Neural crest cell (in vitro differentiated cells): ENCODE measurements at places on chromosomes 5 and 9.

DNA sequence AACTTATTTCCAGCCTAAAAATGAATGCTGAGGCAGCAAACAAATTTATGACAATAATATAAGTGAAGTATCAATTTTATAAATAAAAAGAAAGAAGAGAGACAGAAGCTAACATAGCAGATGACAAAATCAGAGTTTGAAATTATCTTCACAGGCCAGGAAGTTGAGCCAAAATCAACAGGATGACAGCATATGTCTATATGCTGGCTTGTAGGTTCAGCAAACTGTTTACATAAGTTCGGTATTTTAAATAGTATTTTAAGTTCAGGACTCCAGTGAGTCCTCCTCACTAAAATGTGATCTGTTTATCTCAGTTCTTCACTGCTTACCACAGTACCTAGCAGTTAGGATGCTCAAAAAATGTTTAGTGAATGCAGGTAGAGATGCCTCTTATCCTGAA is 359.6 kb upstream of the SMC2 start:
- no peak for DNase-seq
- H3K27ac ChIP-seq: no peak overlapping the region
- H3K36me3 ChIP-seq: no peaks in the 10 kb centered on the region
- H3K4me3 ChIP-seq: no peak overlapping the region

DNA sequence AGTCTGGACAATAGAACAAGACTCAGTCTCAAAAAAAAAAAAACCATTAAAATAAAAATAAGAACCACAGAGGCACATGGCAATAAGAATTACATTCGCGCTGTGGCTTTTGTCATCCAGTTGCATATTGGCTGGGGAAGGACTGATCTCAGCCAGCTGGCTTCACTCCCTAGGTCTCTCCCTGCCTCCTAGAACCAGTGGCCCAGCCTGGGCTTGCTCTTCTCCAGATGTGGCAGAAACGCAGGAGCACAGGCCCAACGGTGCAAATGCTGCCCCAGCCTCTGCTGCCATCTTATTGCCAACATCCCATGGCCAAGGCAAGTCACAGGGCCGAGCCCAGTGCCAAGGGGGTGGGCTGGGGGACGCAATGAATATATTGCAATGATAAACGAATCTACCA is 37.0 kb downstream of the NKX2-5 start:
- H3K27ac ChIP-seq: no peak overlapping the region
- H3K4me1 ChIP-seq: peaks cover 4% of the 10 kb centered on the region
- no peak for DNase-seq
- peaks cover 10% of the 10 kb centered on the region for H3K27me3 ChIP-seq
- H3K36me3 ChIP-seq: peaks cover 3% of the 10 kb centered on the region
- no peak overlapping the region for H3K4me3 ChIP-seq

- no peak for DNase-seq
- peaks cover 3% of the 10 kb centered on the region for H3K36me3 ChIP-seq
- no peak overlapping the region for H3K4me3 ChIP-seq
- no peak overlapping the region for H3K27ac ChIP-seq
- H3K4me1 ChIP-seq: peaks cover 16% of the 10 kb centered on the region
Measured at GRCh38 chr5:61141801-61142200, 20.5 kb downstream of the SMIM15 start.

- H3K27ac ChIP-seq: peak overlapping the region; percentile 13
- peaks cover 2% of the 10 kb centered on the region for H3K27me3 ChIP-seq
- H3K4me1 ChIP-seq: peaks cover 88% of the 10 kb centered on the region
- H3K4me3 ChIP-seq: peak overlapping the region; percentile 99
- H3K36me3 ChIP-seq: peaks cover under 1% of the 10 kb centered on the region
- no peak for DNase-seq
Measured at GRCh38 chr5:142322747-142323479, 1.9 kb downstream of the SPRY4 start.

DNA sequence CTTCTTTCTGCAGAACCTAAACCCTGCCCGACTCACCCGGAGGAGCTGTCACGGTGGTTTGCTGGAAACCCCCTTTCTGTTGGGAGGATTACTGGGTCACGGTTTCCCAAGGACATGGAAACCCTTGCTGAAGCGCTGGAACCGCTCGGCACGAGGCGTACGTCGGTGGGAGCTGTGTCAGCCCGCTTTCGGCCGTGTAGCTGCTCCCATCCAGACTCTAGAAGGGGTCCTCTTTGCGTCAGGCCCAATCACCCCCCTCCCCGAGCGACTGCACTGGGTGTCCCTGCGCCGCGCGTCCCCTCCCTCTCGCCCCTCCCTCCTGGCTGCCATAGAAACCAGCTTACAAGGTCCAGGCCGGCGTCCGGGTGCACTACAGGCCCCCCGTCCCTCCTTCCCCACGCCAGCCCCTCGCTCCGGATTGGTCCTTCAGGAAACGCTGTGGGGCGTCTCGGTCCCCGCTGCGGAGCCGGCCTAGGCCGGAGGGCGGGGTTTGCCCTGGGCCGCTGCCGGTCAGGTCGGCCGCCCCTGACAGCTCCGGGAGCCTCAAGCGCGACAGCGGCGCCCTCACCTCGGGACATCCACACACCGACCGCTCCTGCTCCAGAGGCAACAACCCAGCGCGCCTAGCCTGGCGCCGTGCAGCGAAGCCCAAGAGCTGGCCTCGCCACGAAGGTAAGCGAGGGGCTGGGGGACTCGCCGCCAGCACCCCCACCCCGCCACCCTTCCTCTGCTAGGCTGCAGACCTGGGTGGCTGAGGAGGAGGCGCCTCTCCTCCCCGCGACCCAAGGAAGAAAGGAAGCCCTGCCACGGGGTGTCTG is at the start of gene NIM1K:
NIM1K (plus strand) TSS at position 486 of the 818 bp plus-strand sequence. CDS start 53,551 bp downstream, outside the sequence.
- peak within 1 kb of the TSS; percentile 89 for H3K4me3 ChIP-seq
- peaks cover 9% of the 10 kb centered on the region for H3K27me3 ChIP-seq
- DNase-seq: peak; percentile 71
- no peak within 1 kb of the TSS for H3K27ac ChIP-seq
- H3K4me1 ChIP-seq: peaks cover 30% of the 10 kb centered on the region

GRCh38 chr5:14321936-14322335 is 178.8 kb downstream of the TRIO start:
- H3K27ac ChIP-seq: no peak overlapping the region
- H3K36me3 ChIP-seq: peaks cover 33% of the 10 kb centered on the region
- H3K4me3 ChIP-seq: no peak overlapping the region
- no peak for DNase-seq
- no peaks in the 10 kb centered on the region for H3K27me3 ChIP-seq

- no peak for DNase-seq
- H3K4me3 ChIP-seq: no peak overlapping the region
- H3K27ac ChIP-seq: no peak overlapping the region
- no peaks in the 10 kb centered on the region for H3K4me1 ChIP-seq
Measured at GRCh38 chr5:43646992-43647391, 44.0 kb downstream of the NNT start.

- no peaks in the 10 kb centered on the region for H3K27me3 ChIP-seq
- peaks cover 3% of the 10 kb centered on the region for H3K36me3 ChIP-seq
Measured at GRCh38 chr9:16143947-16144890, 591.4 kb downstream of the CCDC171 start.

DNA sequence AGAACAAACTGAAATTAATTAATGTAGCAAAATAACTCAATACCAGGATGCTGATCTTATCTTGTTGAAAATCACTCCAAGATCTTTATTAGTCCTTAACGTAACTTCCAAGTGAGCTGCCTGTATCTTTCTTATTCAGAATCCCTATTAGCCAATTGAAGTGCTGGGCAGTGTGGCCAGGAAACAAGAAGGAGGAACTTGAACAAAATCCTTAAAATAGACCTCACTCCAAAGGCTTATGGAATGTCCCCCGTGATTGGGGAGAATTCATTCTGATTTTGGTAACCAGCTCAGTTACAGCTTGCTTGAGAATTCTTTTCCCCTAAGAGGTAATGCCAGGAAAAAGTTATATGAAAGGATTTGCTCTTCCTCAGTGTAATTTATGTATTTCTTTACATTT is 171.0 kb downstream of the DEPDC1B start:
- no peaks in the 10 kb centered on the region for H3K36me3 ChIP-seq
- peak overlapping the region; percentile 20 for H3K27ac ChIP-seq
- H3K27me3 ChIP-seq: no peaks in the 10 kb centered on the region
- no peak overlapping the region for H3K4me3 ChIP-seq
- DNase-seq: no peak

- no peak for DNase-seq
- no peak overlapping the region for H3K4me3 ChIP-seq
- no peaks in the 10 kb centered on the region for H3K27me3 ChIP-seq
- H3K4me1 ChIP-seq: no peaks in the 10 kb centered on the region
- no peak overlapping the region for H3K27ac ChIP-seq
Measured at GRCh38 chr5:93044859-93045666, 536.0 kb downstream of the NR2F1-AS1 start.

DNA sequence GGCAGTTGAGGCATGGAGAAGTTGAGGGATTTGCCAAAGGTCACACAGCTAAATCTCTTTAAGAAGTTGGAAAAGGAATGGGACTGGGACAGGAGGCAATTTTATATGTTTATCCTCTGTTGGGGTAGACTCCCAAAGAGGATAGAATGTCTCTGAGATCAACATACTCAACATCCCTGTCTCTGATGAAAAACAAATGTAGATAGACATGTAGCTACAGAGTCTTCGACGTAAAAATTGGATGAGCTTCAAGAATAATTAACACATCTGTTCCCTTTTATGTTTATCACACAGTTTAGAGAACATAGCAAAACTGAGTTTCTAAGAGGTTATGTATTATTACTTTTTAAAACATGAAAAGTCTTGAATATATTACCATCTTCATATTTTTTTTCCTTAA is 204.6 kb upstream of the CD180 start:
- no peaks in the 10 kb centered on the region for H3K36me3 ChIP-seq
- H3K27me3 ChIP-seq: no peaks in the 10 kb centered on the region
- H3K27ac ChIP-seq: no peak overlapping the region
- H3K4me3 ChIP-seq: no peak overlapping the region
- H3K4me1 ChIP-seq: no peaks in the 10 kb centered on the region

GRCh38 chr5:169157064-169157463 is 143.9 kb downstream of the SLIT3 start:
- peaks cover 10% of the 10 kb centered on the region for H3K36me3 ChIP-seq
- no peak for DNase-seq
- H3K4me3 ChIP-seq: no peak overlapping the region
- no peaks in the 10 kb centered on the region for H3K27me3 ChIP-seq
- H3K4me1 ChIP-seq: peaks cover 24% of the 10 kb centered on the region
- no peak overlapping the region for H3K27ac ChIP-seq

DNA sequence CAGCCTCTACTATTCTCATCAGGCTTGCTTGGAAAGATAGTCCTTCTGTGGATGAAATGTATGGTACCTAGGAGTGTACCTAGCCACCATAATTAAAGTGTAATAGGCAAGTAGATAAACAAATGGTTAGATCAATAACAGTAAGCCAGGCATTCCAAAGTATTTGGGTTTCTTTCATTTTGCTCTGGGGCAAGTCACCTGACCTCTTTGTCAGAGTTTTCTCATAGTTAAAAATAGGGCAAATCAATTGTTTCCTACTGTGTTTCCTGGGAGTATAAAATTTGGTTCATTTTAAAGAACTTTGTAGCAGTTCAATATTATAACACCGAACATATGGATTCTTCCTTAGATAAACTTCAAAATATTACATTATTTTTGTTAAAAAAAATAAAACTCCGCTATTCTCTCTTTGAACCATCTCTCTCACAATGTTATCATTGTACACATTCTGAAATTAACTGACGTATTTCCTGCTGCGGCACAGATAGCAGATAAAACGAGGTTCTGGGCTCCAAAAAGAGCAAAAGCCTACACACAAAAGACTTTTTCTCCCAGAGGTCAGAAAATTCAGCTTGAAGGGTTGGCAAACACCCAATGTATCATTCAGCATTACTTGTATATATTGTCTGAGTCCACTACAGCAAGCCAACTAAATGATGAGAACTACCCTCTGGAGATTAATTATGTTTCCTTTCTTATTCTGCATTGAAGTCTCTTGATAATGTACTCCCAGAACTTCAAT is 267.9 kb downstream of the COX7C start:
- no peak overlapping the region for H3K4me3 ChIP-seq
- H3K27ac ChIP-seq: no peak overlapping the region
- DNase-seq: no peak
- H3K27me3 ChIP-seq: no peaks in the 10 kb centered on the region

DNA sequence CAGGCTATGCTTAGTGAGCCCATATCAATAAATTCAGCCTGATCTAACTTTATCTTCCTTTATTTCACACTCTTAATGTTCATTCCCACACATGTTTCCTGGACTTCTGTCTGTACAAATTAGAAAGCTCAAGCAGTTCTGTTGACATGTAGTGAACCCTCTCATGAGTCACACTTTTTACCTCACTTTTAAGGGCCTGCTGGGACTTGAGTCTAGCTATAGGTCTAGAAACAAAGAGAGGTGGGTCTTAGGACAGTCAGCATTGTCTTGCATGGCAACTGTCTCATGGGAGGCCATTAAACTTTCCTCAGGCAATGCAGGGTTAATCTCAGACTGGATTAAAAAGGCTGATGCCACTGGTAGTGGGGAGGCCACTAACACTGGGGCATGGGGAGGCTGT is 8.6 kb upstream of the CCNH start:
- H3K4me3 ChIP-seq: no peak overlapping the region
- no peaks in the 10 kb centered on the region for H3K36me3 ChIP-seq
- no peak for DNase-seq
- H3K4me1 ChIP-seq: no peaks in the 10 kb centered on the region
- H3K27me3 ChIP-seq: no peaks in the 10 kb centered on the region

- peaks cover 61% of the 10 kb centered on the region for H3K27me3 ChIP-seq
- DNase-seq: no peak
Measured at GRCh38 chr5:10579536-10580521, 16.0 kb downstream of the ANKRD33B start.

DNA sequence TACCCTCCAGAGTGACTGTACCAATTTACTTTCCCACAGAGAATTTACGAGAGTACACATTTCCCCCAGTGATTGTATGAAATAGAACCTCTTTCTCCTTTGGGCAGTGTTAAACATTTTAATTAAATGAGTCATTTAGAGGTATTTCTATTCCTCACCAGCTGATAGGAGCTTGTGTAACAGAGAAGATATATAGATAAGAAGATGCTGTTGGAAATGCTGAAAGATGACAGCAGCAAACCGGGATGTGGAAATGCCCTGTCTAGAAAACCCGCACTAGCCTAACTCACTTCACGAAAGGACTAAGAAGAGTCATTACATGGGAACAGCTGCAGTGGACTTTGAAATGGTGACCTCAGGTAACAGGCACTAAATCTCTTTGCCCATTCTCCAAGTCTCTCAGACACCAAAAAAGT is 68.3 kb downstream of the LPAR1 start:
- no peak for DNase-seq
- H3K4me1 ChIP-seq: peaks cover 29% of the 10 kb centered on the region
- H3K27me3 ChIP-seq: no peaks in the 10 kb centered on the region
- H3K4me3 ChIP-seq: no peak overlapping the region

- no peaks in the 10 kb centered on the region for H3K27me3 ChIP-seq
- H3K27ac ChIP-seq: peak overlapping the region; percentile 12
- peaks cover 12% of the 10 kb centered on the region for H3K36me3 ChIP-seq
- H3K4me1 ChIP-seq: no peaks in the 10 kb centered on the region
Measured at GRCh38 chr5:43704243-43704642, 101.3 kb downstream of the NNT start.
